B cell (primary cell): ENCODE measurements at places on chromosomes 5 and 9. TPM values are rescaled to one million over a fixed set of nuclear protein-coding genes. Genes with fewer than 3 reads are reported as not detected.

DNA sequence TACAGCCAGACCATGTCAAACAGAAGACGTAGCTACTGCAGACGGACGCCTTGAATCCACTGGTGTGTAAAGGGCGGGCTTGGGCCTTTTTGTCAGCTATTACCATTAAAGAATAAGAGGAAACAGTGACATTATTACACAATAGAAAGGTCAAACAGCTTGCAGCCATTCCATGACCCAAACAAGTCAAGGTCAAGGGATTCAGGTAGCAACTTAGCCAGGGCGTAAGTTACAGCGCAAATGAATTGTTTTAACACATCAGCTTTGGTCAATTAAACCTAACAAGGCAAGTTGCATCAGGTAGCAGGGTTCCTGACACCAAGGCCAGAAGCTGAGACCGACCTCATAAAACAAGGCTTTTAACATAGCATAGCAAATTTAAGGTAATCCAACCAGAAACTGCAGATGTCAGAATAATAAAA lies 15.3 kb downstream of the NFIB start:
- H3K36me3 ChIP-seq = no peaks in the 10 kb centered on the region
- H3K4me3 ChIP-seq = no peak overlapping the region
- no peaks in the 10 kb centered on the region for H3K27me3 ChIP-seq
- H3K4me1 ChIP-seq = no peaks in the 10 kb centered on the region

WDR38 gene
- not detected in 2 replicates for total RNA-seq

GRCh38 chr9:129665814-129666520 lies 520 bp downstream of the PRRX2 start:
- peaks cover 30% of the 10 kb centered on the region for H3K27me3 ChIP-seq
- no peak for DNase-seq
- no peak overlapping the region for H3K4me3 ChIP-seq
- no peak overlapping the region for H3K27ac ChIP-seq

GRXCR2 gene
- not detected in 2 replicates for total RNA-seq

- H3K4me3 ChIP-seq = no peak overlapping the region
- DNase-seq = no peak
- H3K27me3 ChIP-seq = no peaks in the 10 kb centered on the region
- no peaks in the 10 kb centered on the region for H3K36me3 ChIP-seq
- no peak overlapping the region for H3K27ac ChIP-seq
These were observed 3.0 kb upstream of the ENTPD2 start for GRCh38 chr9:137056739-137057415.

DNA sequence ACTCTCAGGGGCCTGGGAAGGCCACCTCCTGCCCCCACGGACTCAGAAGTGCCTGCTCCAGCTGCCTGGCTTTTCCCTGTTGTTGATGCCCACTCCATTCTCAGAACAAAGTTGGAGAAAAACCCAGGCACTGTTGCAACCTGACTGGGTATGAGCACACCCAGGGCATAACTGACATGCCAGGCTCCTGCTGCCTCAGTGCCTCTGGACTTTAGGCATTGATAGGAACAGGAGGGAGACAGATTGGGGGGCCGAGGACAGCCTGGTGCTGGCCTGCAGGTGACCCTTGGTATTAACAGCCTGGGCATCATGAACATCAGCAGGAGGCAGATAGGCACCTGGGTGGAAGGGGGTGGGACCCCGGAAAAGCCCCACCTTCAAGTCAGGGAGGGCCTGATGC lies 685.9 kb upstream of the CDH10 start:
- no peaks in the 10 kb centered on the region for H3K4me1 ChIP-seq
- H3K4me3 ChIP-seq = no peak overlapping the region
- H3K27ac ChIP-seq = no peak overlapping the region
- no peaks in the 10 kb centered on the region for H3K27me3 ChIP-seq

GRCh38 chr9:89137542-89138462 lies 40.8 kb downstream of the SHC3 start:
- DNase-seq = no peak
- no peaks in the 10 kb centered on the region for H3K4me1 ChIP-seq
- no peak overlapping the region for H3K27ac ChIP-seq
- no peaks in the 10 kb centered on the region for H3K27me3 ChIP-seq

DNA sequence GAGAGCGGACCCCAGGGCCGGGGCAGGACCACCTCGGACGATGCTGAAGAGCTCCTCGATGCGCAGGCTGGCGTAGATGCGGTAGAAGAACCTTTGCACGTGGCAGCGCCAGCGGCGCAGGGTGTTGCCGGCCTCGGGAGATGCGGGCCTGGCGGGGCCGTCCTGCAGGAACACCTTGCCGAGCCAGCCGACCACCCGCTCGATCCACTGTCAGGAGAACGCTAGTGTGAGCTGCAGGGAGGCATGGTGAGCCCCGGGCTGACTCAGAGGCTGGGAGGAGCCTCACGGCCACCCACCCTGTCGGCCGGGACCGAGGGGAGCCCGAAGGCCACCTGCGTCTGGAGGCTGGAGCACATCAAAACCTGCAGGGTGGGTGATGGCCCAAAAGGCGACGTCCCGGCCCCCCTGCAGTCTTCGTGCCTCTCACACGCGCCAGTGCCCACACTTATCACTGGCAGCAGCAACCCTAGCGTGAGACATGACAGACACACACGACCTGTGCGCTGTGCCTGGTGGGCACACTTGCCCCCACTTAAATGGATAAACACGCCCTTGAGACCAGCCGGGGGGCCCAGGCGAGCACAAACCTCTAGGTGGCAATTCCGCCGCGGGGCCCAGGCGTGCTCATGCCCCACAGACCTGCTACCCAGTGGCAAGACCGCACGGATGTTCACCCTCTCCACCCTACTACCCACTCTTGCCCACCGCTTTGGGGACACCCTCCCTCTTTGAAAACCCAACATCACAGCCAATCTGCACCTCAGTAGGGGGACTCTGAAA lies 3.3 kb downstream of the ANAPC2 start:
- H3K4me3 ChIP-seq = no peak overlapping the region
- DNase-seq = no peak
- H3K36me3 ChIP-seq = peaks cover 61% of the 10 kb centered on the region
- H3K27ac ChIP-seq = no peak overlapping the region

GRCh38 chr9:134607971-134608370 lies 33.6 kb upstream of the COL5A1 start:
- H3K4me1 ChIP-seq = no peaks in the 10 kb centered on the region
- H3K27ac ChIP-seq = no peak overlapping the region
- no peak overlapping the region for H3K4me3 ChIP-seq
- DNase-seq = no peak

BHMT2 gene
- not detected in 2 replicates for total RNA-seq

DNA sequence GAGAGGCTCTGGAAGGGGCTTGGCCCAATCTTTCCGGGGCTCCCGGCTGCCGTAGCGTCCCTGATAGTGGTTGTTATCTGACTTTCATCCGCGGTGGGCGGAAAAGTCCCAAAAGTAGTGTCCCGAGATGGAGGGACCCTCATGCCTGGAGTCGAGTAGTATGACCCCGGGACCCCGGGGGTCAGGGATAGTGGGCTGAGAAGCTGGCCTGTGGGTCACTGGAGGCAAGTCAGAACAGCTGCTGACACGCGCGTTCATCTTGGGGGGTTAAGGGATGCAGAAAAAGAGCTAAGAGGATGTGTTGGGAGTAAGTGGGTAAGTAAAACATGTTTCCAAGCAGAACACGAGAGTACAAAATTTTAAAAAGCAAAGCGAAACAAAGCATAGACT lies 123.4 kb downstream of the TMEM161B start:
- peaks cover 56% of the 10 kb centered on the region for H3K27me3 ChIP-seq
- H3K4me1 ChIP-seq = peaks cover 50% of the 10 kb centered on the region
- no peak for DNase-seq
- no peaks in the 10 kb centered on the region for H3K36me3 ChIP-seq
- H3K27ac ChIP-seq = no peak overlapping the region
- no peak overlapping the region for H3K4me3 ChIP-seq
